Central memory CD4-positive, alpha-beta T cell (primary cell): ENCODE measurements at places on chromosomes 7 and 10.

DNA sequence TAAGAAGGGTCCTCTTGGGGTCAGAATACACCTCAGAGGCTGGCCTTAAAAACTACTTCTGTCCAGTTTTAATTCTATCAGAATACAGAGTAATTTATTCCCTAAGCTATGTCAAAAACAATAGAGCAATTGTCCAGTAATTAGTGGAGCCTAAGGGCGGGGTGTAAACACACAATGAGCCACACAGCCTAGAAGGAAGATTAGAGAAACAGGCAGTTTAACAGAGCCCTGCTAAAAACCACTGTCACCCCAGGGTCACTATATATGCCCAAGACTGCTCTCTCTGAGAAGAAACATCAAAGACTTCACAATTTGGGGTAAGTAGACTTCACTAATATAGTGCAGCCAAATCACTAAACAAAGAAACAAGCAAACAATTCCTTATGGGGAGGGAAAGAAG, 27.2 kb upstream of the WNT2 start:
- no peak for DNase-seq

DNA sequence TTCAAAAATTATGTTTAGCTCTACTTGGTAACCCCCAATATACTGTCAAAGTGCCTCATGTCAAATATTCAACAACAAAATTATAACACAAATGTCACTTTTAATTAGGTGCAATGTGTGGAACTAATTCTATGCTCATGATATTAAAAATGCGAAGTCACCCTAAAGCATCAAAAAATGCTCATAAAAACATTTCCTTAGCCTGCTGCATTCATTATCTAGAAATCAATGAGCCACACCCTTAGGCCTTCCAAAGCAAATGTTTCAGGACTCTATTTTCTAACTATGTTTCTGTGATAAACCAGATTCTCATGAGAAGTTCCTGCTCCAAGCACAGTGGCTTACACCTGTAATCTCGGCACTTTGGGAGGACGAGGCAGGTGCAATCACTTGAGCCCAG, 75.0 kb upstream of the ANK3 start:
- DNase-seq: no peak

- peak; percentile 65 for DNase-seq
Measured at GRCh38 chr10:33008499-33009243, 50.6 kb upstream of the ITGB1 start.

DNA sequence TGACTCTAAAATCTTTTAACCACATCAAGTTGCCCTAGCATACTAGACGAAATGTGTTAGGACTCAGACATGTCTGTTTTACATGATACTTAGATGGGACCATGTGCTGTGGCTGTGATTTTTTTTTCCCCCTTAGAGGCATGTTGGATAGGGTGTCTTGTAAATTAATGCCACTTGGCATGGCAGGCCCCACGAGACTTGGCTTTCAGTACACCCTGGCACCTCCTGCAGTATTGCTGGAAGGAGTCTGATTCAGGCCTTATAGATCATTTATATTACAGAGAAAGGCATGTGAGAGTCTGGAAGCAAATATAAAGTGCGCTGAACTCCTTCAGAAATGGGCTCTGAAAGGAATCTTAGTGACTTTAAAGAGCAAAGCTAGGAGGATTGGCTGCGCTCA, 494.1 kb downstream of the SDK1 start:
- no peak for DNase-seq

- DNase-seq: no peak
Measured at GRCh38 chr7:54847921-54848320, 88.9 kb upstream of the SEC61G start.

GRCh38 chr10:128739930-128740329, 613.7 kb upstream of the MKI67 start:
- DNase-seq: no peak

DNA sequence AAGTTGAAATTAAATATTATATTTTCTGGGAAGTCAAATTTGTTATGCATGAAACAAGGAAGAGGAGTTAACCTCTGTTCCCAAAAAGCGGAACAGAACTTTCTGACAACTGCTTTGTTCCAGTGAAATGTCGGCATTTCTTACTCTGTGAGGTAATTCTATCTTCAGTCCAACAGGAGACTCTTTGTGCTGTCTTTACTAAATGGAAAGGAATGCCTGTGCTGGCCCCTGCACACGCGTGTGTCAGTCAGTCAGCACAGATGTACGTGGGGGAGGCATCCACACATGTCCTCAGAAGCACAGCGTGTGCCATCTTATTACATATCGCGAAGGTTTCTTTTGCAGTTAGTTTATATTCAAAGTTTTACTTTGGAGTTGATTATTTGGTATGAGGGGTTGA, 37.5 kb downstream of the NET1 start:
- DNase-seq: no peak

- DNase-seq: peak; percentile 41
Measured at GRCh38 chr7:92685136-92686042, 95.2 kb upstream of the FAM133B start.

DNA sequence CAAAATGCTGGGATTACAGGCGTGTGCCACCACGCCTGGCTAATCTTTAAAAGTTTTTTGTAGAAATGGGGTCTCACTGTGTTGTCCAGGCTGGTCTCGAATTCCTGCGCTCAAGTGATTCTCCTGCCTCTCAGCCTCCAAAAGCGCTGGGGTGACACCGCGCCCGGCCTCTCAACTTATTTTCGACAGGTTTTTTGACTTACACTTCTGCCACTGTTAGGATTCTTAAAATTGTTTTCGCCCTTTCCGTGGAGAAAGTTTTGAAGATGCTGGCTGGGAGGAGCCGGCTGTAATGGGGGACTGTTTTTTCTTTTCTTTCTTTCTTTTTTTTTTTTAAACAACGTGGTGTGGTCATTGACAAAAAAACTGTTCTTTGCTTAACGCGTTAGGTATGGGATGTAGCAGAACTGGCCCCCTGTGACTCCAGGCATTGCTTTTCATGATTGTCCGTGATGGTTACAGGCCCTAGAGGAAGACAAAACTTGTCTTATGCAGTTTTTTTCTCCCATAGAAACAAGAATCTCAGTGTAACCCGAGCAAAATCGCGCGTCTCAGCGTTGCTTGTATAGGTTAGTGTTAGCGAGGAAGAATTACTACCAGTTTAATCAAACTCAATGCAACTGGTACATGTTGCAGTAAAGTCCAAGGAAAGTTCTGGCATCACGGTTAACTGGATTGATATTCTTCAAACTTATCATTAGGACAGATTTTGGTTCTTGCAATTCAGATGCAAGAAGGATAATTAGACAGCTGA, 72.2 kb downstream of the DAGLB start:
- DNase-seq: peak; percentile 39

- DNase-seq: no peak
Measured at GRCh38 chr7:3146571-3147226, 103.0 kb upstream of the CARD11 start.

- no peak for DNase-seq
Measured at GRCh38 chr10:117503244-117504205, 39.0 kb upstream of the EMX2 start.

GRCh38 chr10:124316326-124316725, 102.4 kb downstream of the OAT start:
- no peak for DNase-seq

- DNase-seq: no peak
Measured at GRCh38 chr10:34112171-34112782, 702.8 kb downstream of the PARD3 start.

DNA sequence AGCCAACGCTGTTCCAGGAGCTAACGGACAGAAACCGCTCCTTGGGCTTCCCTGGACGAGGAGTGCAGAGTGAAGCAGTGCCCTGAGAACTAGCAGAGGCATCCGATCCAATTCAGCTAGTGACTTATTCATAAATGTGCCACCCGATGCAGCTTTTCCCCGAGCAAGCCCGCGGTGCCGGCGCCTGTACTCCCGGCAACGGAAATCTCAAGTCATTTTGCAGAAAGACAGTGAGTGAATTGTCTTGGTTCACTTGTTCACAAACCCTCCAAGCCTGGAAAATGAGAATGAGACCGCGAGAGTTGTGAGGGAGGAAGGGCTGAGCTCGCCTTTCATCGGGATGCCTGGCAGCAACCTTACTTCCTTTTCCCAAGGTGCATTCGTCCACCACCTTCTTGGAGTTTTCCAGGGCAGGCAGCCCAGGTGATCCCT, 87.5 kb downstream of the COBL start:
- DNase-seq: no peak

GRCh38 chr7:82548141-82548688, 104.6 kb upstream of the CACNA2D1 start:
- no peak for DNase-seq

DNA sequence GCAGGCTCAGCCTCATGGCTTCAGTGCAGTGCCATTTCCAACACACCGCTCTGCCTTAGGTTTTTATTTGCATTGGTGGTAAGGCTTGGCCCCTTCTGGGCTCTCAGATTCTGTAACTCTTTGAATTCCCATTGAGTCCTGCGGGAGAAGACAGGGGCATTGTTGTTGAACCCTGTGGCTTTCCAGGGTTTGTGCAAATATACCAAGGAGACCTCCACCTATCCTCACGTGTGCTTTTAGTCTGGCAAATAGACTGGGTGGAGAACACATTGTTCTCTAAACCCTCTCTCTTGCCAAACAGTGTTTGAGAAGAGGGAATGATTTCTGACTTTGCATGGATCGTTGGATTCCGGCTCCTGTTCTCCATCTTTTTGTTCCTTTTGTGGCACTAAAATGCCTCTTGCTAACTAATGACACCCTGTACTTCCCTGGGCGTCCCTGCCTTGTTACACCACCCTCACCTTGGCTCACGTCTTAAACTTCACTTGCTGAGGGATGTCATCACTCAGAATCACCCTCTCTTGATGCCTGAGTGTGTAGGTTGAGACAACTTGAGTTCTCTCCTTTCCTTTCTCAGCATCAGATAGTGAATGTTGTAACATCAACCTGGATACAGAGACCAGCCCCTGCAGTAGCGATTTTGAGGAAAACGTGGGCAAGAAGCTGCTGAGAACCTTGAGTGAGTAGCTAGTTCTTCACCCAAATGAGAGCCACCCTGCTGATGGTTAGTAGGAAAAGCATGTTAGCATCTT, 40.5 kb downstream of the GOT1 start:
- no peak for DNase-seq

DNA sequence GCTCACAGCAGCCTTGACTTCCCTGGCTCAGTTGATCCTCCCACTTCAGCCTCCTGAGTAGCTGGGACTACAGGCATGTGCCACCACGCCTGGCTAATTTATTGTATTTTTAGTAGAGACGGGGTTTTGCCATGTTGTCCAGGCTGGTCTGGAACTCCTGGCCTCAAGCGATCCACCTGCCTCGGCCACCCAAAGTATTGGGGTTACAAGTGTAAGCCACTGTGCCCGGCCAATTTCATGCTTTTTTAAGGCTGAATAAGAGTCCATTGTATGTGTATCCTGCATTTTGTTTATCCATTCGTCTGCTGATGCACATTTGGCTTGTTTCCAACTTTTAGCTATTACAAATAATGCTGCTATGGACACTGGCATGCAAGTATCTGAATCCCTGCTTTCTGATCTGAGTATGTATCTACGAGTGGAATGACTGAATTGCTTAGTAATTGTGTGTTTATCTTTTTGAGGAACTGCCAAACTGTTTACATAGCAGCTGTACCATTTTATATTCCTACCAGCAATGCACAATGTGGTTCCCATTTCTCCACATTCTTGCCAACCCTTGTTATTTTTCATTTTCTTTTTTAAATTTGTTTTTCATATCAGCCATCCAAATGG, 37.3 kb upstream of the TPST1 start:
- DNase-seq: no peak

DNA sequence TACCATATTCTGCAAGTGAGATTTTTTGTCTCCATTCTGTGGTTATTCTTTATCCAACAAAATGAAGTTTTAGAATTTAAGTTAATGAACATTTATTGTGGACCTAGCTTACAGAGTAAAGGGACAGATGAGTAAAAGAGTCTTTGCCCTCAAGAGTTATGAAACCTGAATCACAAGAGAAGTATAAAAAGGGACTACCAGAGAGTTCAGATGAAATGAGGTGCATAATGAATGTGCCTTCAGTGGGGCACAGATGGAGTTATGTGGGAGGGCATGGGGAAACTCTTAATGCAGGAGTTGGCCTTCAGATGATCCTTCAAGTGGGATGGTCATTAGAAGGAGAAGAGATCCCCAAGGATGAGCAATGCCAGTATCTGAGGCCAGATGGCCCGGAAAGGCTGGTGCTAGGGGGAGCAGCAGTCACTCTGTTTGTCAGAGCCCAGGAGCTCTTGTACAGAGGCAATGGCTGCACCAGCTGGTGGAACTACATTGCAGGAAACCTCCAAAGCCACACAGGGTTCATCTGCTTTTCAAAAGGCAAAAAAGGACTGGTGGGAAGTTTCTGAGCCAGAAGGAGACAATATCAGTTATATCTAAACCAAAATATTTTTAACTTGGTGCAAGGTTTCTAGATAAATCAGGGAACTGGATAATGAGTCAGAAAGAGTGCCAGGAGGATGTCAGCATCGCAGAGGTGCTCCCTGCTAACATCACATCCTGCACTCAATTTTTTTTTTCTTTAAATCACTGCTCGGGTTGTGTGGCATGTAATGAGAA, 162.0 kb downstream of the KLF6 start:
- DNase-seq: no peak

- DNase-seq: no peak
Measured at GRCh38 chr10:76067447-76067846, 636.0 kb downstream of the LRMDA start.

DNA sequence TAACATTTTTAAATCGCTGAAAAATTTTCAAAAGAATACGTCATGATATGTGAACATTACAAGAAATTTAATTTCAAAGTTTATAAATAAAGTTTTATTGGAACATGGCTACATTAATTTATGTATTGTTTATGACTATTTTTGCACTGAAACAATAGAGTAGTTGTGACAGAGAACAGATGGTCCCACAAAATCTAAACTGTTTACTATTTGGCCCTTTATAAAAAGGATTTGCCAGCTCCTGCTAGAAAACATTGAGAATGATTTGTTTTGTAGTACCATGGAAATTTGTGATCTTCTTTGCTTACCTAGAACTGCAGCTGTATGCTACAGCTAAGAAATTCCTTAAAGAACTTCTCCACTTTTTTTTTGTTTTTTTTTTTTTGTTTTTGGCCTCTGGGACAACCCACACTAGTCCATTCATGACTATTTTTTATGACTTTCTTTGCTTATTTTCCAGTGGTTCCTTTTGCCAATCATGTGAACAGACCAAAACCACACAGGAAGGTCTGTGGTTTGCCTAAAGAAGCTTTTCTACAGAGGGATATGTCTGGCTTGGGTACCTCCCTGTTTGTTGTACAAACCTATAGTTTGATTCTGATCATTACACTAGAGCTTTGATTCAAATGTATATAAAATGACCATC, 55.7 kb downstream of the ST7 start:
- peak; percentile 55 for DNase-seq

GRCh38 chr7:70177166-70177565, 578.9 kb downstream of the AUTS2 start:
- DNase-seq: no peak

- DNase-seq: no peak
Measured at GRCh38 chr7:99008181-99008631, 129.9 kb downstream of the TRRAP start.

DNA sequence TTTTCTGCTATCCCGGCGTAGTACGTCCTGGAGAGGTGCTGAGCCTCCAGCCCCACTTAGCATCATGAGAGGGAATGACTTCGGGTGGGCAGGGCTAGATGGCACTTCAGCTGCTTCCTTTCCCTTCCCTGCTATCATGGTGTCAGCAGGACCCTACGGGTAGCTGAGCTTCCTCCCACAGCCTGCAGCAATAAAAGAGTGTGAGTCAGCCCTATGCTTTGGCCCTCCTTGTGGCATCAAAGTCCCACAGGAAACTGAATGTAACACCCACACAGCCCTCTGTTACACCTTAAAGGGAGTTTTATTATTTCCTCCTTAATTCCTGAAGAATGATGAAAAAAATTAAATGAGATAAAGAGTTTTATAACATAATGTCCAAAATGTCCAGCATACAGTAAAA, 458.1 kb downstream of the RPS24 start:
- DNase-seq: no peak

- DNase-seq: no peak
Measured at GRCh38 chr7:133931053-133931452, 196.1 kb upstream of the LRGUK start.
